ENCODE measurements at places on chromosomes 1 and 21. TPM values are rescaled to one million over a fixed set of nuclear protein-coding genes. Genes with fewer than 3 reads are reported as not detected.

Gene MAGOH
- 44.9 TPM for total RNA-seq

Gene NBPF4
- total RNA-seq = not detected

Gene VHLL
- not detected for total RNA-seq

Gene ZNF678
- 7.5 TPM for total RNA-seq

Gene FCRL6
- total RNA-seq = not detected

Gene RYR2
- not detected for total RNA-seq

Gene MAPKAPK2
- total RNA-seq = 30.2 TPM

Gene WNT2B
- 1.2 TPM for total RNA-seq

All from uterine smooth muscle cell (primary cell).